CD14-positive monocyte (primary cell): ENCODE measurements at places on chromosomes 5 and 9.

- DNase-seq: no peak
These were observed 11.4 kb downstream of the CAMK2A start for GRCh38 chr5:150278046-150278730.

GRCh38 chr9:88531920-88532698 is 2.9 kb upstream of the NXNL2 start:
- no peak for DNase-seq

GRCh38 chr9:71506821-71507220 is 261.5 kb downstream of the CEMIP2 start:
- DNase-seq: peak; percentile 24

DNA sequence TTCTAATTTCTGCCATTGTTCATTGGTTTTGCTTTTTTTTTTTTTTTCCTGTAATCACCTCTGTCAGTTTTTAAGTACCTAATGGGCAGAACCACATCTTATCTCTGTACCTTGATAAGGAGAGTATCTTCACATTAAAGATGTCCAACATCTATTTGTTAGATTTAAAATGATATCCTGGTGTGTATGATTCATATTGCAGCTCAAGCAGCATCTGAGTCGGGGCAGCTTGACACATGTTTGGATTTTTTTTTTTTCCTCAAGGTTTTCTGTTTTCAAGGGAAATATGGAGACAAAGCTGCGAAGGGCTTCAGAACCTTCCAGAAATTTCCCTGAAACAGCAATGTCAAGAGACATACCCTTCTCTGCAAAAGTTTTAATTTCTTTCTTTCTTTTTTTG is 164.7 kb downstream of the DOCK2 start:
- no peak for DNase-seq

GRCh38 chr5:16579142-16579847 is 37.5 kb downstream of the RETREG1 start:
- DNase-seq: no peak

DNA sequence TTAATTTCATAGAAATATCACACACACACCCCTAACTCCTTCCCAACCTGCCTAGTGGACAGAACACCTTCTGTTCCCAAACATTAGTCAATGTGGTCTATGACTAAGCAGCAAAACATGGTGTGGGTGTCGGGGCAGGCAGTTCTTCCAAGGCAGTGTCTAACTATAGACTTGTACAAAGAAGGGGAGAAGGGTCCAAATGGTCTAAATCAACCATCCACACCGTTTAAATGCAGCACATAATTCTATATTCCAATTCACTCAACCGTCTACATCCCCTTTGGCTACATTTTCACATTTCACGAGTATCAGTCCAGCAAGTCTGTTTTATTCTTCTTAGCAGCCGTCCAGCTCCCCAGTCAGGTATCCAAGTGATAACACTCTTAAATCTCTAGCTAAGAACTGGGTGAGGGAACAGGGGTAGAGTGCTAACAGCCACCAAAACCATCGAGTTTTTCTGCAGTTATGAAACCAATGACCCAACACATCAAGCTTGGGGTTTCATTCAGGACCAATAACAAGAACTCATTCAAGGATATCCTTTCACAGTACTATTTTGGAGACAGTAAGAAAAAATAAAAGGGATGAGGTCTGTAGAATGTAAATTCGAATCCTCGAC is 3.3 kb downstream of the ZNF608 start:
- DNase-seq: no peak

- no peak for DNase-seq
These were observed 3.6 kb downstream of the FOXI1 start for GRCh38 chr5:170109059-170110031.

- no peak for DNase-seq
These were observed 49.3 kb upstream of the FANCC start for GRCh38 chr9:95366731-95367325.

GRCh38 chr5:15938961-15939360 is 240.6 kb downstream of the MARCHF11 start:
- no peak for DNase-seq

GRCh38 chr5:153880106-153880505 is 158.6 kb downstream of the FAM114A2 start:
- no peak for DNase-seq

DNA sequence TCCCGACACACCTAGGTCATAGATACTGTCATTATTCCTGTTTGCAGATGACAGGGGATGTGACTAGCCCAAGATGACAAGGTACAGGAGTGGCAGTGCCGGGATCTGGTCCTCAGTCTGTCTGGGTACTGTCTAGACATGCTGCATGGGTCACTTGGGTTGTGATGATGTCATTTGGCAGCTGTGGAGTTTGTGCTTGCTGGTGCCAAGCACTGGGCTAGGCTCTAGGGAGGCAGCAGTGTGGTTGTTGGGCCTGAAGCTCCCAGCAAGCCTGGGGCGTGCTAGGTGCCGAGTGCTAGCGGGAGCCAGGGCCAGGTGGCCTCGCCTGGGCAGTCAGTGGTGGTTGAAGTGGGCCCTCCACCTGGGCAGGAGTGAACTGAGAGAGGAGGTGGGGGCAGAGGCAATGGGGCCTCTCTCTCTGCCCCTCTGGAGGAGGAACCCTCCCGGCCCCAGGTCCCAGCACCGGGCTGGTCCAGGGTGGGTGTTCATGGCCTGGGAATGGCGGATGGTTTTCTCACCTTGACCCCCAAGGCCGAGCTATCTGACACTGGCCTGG is 8.8 kb upstream of the ASB6 start:
- no peak for DNase-seq
